ENCODE measurements at places on chromosomes 5 and 9.

DNA sequence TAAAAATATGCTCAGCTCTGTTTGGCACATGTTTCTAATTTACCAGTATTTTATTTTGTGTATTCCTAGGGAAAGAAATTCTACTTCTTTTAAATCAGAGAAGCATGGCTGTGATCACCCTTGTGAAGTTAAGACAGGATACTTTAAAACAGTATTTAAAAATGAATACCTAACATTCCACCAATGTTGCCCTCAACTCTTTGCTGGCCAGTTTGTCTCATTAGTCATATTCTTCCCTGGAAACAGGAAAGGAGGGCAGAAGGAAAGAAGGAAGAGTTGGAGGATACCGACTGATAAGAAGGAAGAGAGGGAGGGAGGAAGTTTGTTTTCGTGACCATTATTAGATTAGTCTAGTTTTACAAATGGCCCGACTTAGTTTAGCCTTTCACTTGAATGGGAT lies 137.4 kb downstream of the PLK2 start:
- no peak for DNase-seq

- DNase-seq = no peak
Measured at GRCh38 chr9:110444911-110445310, 107.2 kb upstream of the TXNDC8 start.

DNA sequence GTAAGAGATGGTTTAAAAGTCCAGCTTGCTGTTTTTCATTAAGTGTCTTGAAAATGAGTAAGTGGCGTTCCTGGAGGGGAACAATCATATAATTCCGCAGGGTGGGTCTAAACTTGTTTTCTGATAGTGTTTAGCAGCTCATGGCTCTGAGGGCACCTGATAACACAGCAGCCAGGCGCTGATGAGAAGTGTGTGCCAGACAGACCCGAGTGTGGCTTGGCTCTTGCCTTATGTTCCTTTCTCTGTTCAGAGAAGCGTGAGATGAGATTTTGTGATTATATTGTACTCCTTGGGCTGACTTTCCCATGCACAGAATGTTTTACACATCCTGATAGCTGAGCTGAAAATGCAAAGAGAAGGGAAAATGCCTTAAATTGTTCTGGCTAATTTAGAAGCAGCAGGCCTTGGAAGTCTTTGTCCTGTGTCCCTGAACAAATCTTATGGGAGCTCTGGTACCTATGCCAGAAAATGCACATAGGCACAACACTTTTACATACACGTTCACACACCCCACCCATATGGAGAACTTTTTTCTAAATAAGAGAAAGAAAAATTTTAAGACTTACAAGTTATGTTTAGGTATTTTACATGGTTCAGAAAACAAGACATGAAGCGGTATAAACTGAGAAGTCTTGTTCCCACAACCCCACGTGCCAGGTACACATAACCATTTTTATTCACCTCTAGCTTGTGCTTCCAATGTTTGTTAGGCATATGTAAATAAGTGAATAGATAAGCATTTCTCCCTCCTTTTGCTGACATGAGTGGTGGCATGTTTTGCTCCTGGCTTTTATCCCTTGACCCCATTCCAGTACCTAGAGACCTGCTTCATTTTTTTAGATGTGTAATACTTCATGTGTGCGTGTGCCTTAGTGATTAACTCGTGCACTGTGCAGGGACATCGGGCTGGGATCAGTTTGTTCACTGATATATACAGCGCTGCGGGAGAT lies 152.2 kb upstream of the OTULINL start:
- DNase-seq = no peak

DNA sequence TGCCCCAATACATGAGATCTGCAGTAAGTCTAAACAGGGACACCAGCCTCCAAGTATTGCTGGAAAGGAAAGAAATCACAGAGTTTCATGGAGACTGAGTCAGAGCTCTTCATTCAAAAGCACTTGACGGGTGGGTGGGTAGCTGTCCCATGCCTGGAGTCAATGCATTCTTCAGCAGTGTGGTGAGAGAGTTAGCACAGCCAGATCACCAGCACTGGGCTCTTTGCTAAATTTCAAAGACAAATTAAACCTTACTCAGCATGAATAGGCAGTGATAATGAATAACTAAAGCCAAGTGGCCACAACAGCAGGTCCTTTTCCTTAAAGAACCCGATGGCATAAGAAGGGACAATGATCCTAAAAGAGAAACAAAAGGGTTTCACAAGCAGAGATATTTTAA lies 192.4 kb downstream of the ACTL7B start:
- DNase-seq = no peak

GRCh38 chr9:70113403-70114022 lies 69.9 kb downstream of the MAMDC2 start:
- DNase-seq = peak; percentile 5

GRCh38 chr9:36078051-36078450 lies 41.3 kb downstream of the RECK start:
- no peak for DNase-seq

Measured in stimulated activated CD4-positive, alpha-beta T cell treated with anti-CD3 and anti-CD28 coated beads, Interleukin-12 subunit alpha, Interleukin-12 subunit beta, amount 100 ng/mL, for 4 hours (primary cell).